Kidney (tissue), 22 donors: ENCODE measurements at places on chromosomes 11 and 22. TPM values are rescaled to one million over a fixed set of nuclear protein-coding genes. Genes with fewer than 3 reads are reported as not detected.

- H3K4me3 ChIP-seq, result no peak overlapping the region
- no peaks in the 10 kb centered on the region for H3K36me3 ChIP-seq
- peaks cover under 1% of the 10 kb centered on the region for H3K4me1 ChIP-seq
- DNase-seq, result no peak
- no peak overlapping the region for H3K27ac ChIP-seq
- no peaks in the 10 kb centered on the region for H3K27me3 ChIP-seq
These were observed 216.1 kb upstream of the NARS2 start for GRCh38 chr11:78790784-78791183.

CYTH4 gene
- polyA plus RNA-seq, result 1.9 TPM

DNA sequence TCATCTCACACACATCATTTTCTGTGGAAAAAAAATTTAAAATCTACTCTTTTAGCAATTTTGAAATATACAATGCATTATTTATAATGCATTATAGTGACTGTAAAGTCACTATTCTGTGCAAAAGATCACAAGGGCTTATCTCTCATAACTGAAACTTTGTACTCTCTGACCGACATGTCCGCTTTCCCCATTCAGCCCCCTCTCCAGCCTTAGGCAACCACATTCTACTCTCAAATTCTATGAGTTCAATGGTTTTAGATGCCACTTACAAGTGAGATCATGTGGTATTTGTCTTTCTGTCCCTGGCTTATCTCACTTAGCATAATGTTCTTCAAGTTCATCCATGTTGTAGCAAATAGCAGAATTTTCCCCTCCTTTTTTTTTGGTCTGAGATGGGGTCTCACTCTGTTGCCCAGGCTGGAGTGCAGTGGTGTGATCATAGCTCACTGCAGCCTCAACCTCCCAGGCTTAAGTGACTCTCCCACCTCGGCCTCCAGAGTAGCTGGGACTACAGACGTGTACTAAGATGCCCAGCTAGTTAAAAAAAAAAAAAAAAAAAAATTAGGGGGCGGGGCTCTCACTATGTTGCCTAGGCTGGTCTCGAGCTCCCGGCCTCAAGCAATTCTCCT lies 44.5 kb downstream of the SYN3 start:
- DNase-seq, result no peak
- H3K4me1 ChIP-seq, result no peaks in the 10 kb centered on the region
- no peaks in the 10 kb centered on the region for H3K36me3 ChIP-seq
- no peak overlapping the region for H3K27ac ChIP-seq
- no peaks in the 10 kb centered on the region for H3K27me3 ChIP-seq
- no peak overlapping the region for H3K4me3 ChIP-seq

MMP27 gene
- not detected for polyA plus RNA-seq

DNA sequence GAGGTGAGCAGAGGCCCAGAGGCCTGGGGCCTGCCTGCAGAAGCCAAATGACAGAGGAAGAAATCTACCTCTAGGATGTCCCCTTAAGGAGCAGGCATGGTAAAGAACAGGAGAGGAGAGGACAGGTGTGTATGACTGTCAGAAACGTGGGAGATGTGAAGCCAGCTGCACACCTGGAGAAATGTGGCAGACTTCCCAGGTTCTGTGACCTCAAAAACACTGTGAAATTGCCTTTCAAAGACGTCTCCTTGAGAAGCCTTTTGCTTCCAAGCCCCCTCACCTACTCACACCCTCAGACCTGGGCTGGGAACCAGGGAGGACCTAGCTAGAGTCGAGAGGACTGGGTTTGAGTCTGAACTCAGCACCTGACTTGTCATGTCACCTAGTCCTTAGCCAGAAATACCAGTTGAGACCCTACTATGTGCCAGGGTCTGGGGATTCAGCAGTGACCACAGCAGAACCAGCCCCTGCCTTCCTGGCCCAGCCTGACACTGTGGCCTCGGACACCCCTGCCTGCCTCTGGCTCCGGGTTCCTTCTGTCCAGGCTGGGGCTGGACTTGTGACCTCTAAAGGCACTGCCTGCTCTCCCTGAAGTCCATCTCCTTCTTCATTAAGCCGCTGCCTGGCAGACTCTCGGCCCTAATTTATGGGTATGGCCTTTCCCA lies 5.6 kb downstream of the TPBGL start:
- H3K4me1 ChIP-seq, result peaks cover 7% of the 10 kb centered on the region
- no peak overlapping the region for H3K27ac ChIP-seq
- peaks cover 15% of the 10 kb centered on the region for H3K27me3 ChIP-seq
- no peak for DNase-seq
